ENCODE measurements at places on chromosomes 1 and 21.

DNA sequence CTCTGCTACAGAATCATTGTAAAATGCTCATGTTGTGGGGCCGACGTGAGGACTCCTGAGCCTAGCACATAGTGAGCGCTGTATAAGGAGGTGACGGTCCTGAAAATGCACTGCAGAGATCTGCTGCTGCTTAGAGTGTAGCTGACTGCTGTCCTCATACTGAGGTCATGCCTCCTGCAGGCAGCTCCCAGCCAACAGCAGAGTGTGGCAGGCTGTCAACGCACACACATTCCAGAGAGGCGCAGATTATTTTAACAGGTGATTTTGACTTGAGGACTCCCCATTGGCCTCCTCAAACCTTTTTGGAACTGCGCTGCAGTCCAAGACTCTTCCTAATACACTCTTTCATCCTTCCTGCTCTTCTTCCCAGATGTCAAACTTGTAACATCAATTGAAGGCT lies 119.8 kb upstream of the KCNJ6 start:
- DNase-seq = no peak

DNA sequence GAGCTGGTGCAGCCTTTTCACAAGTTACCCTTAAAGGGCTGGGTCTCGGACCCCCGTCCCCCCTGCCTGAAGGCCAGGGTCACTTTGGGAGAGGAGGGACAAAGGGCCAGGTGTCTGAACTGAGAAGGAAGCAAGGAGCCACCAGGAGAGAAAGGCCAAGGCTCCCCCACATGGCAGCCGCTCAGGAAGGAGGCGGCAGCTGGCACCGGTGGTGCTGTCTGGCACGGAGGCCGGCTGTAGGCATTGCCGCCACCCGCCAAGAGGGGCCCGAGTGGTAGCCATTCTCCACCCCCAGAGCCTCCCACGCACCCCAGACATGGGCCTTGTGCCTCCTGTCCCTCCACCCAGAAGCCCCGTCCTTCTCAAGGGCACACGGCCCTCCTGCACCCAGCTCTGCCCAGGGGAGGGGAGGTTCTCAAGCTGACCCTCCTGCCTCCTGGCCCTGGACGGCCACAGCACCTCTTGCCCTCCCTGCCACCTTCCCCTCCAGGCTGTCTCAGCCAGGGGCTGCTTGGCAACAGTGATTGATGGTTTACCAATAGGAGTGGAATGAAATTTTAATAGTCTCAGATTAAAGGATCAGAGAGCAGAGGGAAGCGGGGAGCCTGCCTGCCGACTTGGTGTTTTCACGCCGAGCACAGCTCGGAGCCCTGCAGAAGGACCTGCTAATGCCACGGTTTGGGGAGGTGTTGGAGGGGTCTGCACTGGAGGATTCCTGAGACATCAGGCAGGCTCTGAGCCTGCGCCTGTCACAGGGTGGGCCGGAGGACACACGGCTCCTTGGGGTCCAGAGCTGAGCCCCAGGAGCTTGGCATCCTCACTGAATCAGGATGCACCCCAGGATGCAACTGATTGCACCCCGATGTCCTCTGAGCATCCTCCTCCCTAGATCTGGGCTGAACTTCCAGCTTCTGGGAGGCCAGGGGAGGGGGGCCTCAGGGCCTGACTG lies 211.9 kb upstream of the VAMP3 start:
- no peak for DNase-seq

DNA sequence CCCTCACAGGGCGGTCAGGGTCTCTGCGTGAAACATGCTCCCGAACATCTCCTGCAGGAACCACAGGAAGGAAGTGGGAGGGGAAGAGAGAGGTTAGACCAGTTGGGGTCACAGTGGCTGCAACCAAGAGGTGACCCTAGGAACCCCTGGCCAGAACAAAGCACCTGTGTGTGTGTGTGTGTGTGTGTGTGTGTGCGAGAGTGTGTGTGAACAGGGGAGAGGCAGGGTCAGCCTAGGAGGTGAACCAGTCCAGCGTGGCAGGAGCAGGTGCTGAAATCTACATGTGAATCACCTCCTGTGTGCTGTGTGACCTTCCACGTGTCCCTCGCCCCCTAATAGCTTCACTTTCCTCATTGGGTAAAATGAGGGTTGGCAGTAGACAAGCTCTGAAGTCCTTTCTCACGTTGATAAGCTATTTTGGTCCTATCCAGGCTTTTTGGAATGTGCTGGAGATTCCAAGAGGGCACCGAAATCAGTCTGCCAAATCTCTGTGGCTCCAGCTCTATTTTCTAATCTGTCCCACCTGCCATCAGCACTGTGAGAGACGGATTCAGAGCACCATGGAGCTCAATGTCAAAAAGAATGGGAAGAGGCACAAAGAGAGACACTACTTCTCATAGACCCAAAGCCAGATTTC lies 27.8 kb downstream of the SLC26A9 start:
- no peak for DNase-seq

DNA sequence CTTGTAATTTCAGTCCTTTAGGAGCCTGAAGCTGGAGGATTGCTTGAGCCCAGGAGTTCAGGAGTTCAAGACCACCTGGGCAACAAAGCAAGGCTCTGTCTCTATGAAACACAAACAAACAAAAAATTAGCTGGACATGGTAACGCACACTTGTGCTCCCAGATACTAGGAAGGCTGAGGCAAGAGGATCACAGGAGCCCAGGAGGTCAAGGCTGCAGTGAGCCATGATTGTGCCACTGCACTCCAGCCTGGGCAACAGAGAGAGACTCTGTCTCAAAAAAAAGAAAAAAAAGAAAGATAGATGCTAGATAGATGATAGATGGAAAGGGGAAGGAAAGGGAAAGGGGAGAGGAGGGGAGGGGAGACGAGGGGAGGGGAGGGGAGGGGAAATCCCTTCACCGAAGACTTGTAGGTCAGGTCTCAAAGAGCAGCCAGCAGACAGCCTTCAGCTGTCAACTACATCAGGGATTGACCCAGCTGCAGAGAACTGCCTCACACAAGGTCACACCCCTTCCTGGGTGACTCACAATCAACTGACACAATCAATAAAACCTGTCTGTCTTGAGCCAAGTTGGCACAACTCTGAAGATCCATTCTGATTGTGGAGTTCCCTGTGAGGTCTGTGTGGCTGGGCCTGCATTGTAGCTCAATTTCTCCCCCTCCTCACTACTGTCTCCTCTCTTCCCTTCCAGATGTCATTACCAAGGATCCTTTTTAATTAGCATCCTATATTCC lies 200.6 kb downstream of the RGS7 start:
- no peak for DNase-seq

DNA sequence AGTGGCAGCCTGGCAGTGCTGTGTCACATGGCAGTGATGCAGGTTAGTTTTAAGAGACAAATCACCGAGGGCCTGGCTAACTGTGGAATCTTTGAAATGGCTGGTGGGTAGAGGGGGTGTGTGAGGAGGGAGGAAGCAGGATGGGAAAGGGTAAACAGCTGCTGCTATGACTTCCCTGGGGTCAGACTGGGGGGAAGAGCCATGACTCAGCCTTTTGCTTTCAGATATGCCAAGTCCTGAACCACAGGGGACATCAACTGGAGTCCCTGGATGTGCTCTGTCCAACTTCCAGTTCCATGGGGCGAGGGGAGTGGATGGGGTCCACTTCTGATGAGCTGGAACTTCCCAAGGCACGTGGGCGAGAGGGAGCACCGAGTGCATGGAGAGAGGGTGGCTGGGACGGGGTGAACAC lies 121.1 kb upstream of the ADAR start:
- no peak for DNase-seq

GRCh38 chr21:15060543-15061175 lies 4.1 kb downstream of the NRIP1 start:
- no peak for DNase-seq

GRCh38 chr1:115164484-115164883 lies 75.2 kb upstream of the TSPAN2 start:
- DNase-seq = no peak

DNA sequence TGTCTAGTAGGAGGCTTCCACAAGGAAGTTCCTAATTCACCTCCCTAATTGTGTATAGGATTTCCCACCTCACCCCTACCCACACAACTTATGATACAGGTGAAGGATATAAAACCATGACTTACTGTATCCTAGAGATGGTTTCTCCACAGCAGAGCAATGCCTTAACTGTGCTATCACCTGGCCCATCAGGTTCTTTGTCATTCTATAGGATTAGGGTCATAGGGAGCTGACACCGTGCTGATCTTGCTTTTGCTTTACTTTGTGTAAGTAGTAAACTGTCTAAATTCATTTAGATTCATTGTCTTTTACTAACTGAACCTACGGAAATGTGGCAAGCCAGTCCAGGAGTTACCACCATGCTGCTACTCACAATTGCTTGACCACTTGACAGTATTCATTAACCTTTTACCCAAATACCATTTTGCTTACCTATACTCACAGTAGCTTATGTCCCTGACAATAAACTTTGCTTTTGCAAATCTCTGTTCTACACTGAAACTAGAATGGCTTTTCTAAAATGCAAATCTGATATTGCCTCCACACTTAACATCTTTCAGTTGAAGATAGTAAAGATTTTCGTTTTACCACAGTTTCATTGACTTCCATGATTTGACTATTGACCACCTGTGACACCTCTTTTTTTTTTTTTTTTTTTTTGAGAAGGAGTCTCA lies 147.6 kb downstream of the IFI44 start:
- no peak for DNase-seq

DNA sequence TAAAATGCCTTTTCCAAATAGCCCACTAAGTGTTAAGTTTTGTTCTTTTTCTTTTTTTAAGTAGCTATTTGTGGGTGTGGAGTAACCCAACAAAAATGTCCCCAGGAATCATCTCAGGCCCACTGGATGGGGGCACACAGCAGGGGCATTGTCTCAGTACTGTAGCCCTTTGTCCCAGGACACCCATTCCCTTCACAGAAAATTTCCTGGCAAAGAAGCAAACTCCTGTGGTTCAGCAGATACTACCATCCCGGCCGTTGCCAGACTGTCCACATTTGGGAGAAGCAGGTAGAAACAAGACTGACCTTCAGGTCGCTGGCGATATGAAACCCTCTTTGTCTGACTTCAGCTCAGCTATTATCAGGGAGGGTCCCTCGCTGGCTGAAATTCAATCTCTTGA lies 23.7 kb upstream of the SRRM1 start:
- DNase-seq = no peak

GRCh38 chr1:4851385-4852065 lies 197.1 kb downstream of the AJAP1 start:
- no peak for DNase-seq

GRCh38 chr1:42686418-42686817 lies 4.2 kb downstream of the YBX1 start:
- no peak for DNase-seq

- DNase-seq = no peak
Measured at GRCh38 chr1:175911138-175911537, 167.7 kb upstream of the TNR start.

GRCh38 chr1:206575894-206576737 lies 36.1 kb downstream of the EIF2D start:
- peak; percentile 57 for DNase-seq

DNA sequence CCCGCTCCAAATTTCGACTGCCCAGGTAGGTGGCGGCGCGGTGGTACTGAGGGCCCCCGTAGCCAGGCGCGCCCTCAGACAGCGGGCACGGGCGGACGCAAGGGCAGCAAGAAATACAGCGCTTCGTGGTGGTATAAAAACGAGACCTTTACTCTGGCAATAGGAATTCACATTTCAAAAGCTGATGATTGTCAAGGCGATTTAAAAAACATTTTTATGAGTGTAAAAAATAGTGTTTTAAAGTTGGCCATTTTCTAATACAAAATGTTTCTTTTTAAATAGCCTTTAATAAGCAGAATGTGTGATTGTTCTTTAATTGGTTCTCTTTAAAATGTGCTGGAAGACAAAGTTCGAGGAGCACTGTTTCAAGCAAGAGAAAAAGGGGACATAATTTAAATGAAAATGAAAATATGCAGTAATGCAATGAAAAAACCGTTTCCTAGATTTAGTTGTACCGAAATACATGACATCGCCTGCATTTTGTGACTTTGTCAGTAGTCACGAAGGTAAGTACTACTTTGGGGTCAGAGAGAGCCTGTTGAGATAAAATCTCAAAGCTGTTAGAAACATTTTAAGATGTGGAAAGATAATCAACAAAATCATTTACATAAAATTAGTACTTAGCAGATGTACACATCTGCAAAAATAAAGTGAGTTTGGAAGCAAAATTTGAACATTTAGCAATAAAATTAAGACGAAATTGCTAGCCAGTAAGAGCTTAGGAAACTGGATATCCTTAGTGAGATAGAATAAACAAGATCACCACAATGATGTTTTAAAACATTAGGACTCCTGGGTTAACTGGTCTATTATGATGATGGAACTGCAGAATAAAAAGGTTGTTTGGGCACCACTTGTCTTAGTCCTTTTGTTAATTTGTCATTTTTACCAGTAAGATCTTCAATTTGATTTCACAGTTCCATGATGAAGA lies 1.1 kb upstream of the PSMG1 start:
- no peak for DNase-seq

- DNase-seq = no peak
Measured at GRCh38 chr1:18549106-18549505, 68.4 kb downstream of the KLHDC7A start.

- no peak for DNase-seq
Measured at GRCh38 chr1:105485207-105485606, 1571.3 kb upstream of the PRMT6 start.

GRCh38 chr1:2874607-2875480 lies 73.4 kb upstream of the TTC34 start:
- DNase-seq = no peak

- DNase-seq = no peak
Measured at GRCh38 chr1:150322310-150322709, 977 bp downstream of the PRPF3 start.

DNA sequence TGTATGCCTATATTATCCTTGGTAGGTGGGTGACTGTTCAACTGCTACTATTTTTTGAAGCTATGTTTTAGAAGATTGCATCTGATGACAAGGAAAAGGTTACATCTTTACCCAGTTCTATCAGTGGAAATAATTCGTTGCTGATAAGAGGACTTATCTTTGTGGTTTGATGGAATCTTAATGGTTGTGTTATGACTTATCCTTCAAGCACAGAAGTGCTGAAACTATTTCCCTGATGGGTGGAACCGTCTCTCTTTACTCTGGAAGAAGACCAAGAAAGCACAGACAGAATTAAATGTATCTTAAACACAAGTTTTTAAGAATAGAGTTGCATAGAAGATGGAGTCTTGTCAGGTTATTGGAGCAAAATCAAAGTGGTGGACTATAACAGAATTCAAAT lies 437.7 kb upstream of the KAZN start:
- no peak for DNase-seq

- no peak for DNase-seq
Measured at GRCh38 chr1:245094092-245094491, 60.7 kb upstream of the KIF26B start.

GRCh38 chr21:35319684-35320283 lies 270.7 kb upstream of the RUNX1 start:
- no peak for DNase-seq

DNA sequence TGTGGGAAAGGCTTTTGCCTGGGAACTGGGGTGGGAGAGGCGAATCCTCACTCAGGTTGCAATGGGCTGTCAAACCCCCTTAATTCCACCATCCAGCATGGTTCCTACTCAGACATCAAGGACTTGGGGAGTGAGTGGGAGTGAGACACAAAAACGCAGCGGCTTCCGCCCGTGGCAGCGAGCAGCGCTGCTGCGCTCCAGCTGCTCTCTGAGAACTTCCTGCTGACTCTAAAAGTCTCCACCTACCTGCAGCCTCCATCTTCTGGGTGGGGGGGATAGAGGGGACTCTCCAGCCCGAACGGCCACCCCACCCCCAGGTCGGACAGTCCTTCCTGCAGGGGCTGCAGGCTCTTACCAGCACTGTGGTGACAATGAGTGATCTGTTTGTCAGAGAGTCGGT lies 184.4 kb downstream of the GRIK3 start:
- DNase-seq = no peak
